IPS DF 6.9 (cell line): ENCODE measurements at places on chromosomes 11 and 22.

- no peaks in the 10 kb centered on the region for H3K4me1 ChIP-seq
- H3K27me3 ChIP-seq = no peaks in the 10 kb centered on the region
- H3K4me3 ChIP-seq = no peak overlapping the region
- H3K36me3 ChIP-seq = no peaks in the 10 kb centered on the region; the same call in 1 of the 2 replicates
- no peak for DNase-seq
- no peak overlapping the region for H3K27ac ChIP-seq
These were observed 14.5 kb upstream of the PEX26 start for GRCh38 chr22:18063306-18063705.

DNA sequence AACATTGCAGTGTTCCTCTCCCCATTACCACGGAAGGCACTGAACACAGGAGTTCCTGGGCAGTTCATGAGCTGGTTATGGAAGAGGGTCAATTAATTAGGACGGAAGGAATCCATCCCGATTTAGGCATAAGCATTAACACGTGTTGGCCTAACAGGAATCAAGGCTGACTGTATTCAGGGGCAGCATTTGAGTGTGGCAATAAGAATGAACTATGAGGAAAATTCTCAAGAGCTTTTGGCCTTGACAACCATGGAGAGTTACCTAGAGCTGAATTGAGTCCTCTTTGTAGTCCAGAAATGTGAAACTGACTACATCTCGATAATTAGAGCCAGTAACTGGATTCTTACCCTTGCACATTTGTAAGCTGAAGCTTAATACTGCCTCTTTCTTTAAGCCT, 82.4 kb upstream of the CRTAM start:
- H3K4me3 ChIP-seq = no peak overlapping the region
- no peaks in the 10 kb centered on the region for H3K27me3 ChIP-seq
- DNase-seq = no peak
- H3K4me1 ChIP-seq = no peaks in the 10 kb centered on the region
- no peaks in the 10 kb centered on the region for H3K36me3 ChIP-seq

- no peaks in the 10 kb centered on the region for H3K4me1 ChIP-seq
- H3K27ac ChIP-seq = no peak overlapping the region
- no peaks in the 10 kb centered on the region for H3K27me3 ChIP-seq
- DNase-seq = no peak
- no peaks in the 10 kb centered on the region for H3K36me3 ChIP-seq
- H3K4me3 ChIP-seq = no peak overlapping the region; the same call in 1 of the 2 replicates
These were observed 78.3 kb downstream of the CTTN start for GRCh38 chr11:70476669-70477068.

DNA sequence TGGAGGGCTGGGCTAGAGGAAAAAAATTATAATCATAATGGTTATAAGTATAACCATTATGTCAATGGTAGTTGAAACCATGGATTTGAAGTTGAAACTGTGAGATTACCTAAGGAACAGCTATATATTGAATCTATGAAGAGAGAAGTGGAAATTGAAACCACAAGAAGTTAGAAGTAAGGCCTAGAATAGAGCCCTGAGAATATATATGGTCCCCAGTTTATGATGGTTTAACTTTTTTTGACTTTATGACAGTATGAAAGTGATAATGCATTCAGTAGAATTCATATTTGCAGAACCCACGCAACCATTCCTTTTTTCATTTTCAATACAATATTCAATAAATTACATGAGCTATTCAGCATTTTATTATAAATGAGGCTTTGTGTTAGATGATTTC, 15.0 kb downstream of the AASDHPPT start:
- H3K4me3 ChIP-seq = no peak overlapping the region
- no peak overlapping the region for H3K27ac ChIP-seq
- DNase-seq = no peak
- no peaks in the 10 kb centered on the region for H3K27me3 ChIP-seq
- peaks cover 6% of the 10 kb centered on the region; the same call in 1 of the 2 replicates for H3K36me3 ChIP-seq
- no peaks in the 10 kb centered on the region for H3K4me1 ChIP-seq
